ENCODE measurements at places on chromosomes 6 and 20.
A peak's percentile ranks its signal among the peaks of the same experiment; 100 is the strongest.

- DNase-seq = peak; percentile 60
Measured at GRCh38 chr6:155483858-155484257, 28.2 kb upstream of the NOX3 start.

- DNase-seq = peak; percentile 83
Measured at GRCh38 chr6:43699564-43700186, 12.1 kb upstream of the MRPS18A start.

- DNase-seq = no peak
Measured at GRCh38 chr20:43920797-43921196, 6.1 kb downstream of the TOX2 start.

GRCh38 chr20:10157549-10157948 is 61.1 kb upstream of the SNAP25 start:
- DNase-seq = no peak

- DNase-seq = no peak
Measured at GRCh38 chr6:74925683-74926082, 280.2 kb downstream of the COL12A1 start.

DNA sequence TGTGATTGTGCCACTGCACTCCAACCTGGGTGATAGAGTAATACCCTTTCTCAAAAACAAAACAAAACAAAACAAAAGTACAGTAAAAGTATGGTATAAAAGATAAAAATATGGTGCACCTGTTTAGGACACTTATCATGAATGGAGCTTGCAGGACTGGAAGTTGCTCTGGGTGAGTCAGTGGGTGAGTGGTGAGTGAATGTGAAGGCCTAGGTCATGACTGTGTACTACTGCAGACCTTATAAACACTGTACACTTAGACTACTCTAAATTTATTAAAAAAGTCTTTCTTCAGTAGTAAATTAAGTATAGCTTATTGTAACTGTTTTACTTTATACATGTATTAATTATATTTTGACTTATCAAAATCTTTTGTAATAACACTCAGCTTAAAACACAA is 46.0 kb downstream of the ZFP64 start:
- peak; percentile 23 for DNase-seq

- peak; percentile 40 for DNase-seq
Measured at GRCh38 chr6:28725890-28726348, 197.9 kb downstream of the TRIM27 start.

DNA sequence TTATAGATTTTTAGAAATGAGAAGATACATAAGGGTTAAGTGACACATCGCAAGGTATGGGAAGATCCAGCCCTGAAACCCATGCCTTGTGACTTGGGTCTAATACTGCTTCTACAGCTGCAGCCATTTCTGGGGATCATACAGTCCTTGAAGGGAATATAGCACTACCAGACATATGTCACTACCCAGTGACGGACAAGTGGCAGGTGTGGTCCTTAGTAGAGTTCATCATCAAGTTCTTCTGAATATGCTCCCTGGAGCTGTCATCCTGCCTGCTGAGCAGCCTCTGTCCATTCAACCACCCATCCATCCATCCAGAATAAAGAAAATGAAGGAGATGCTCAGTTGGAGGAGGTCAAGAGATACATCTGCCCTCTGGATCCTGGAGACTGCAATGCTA is 118.6 kb upstream of the ASF1A start:
- no peak for DNase-seq

- peak; percentile 65 for DNase-seq
Measured at GRCh38 chr20:1803061-1803931, 91.9 kb upstream of the SIRPA start.

DNA sequence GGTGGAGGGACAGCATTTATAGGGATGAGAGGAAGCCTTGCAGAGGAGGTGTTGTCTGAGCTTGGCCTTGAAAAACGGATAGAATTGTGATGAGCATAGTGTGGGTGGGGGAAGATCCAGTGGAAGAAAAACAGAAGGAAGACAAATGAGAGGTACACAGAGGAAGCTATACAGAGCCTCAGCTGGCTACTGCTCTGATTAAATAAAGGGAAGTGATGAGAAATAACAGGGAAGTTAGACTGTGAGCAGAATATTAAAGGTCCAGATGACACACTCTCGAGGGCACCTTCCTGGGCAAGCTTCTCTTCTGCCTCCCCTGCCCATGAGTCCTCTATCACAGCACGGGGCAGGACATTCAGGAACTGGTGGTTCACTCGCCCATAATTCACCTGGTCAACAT is 182.3 kb downstream of the KIF16B start:
- DNase-seq = no peak

- peak; percentile 77 for DNase-seq
Measured at GRCh38 chr6:107237992-107238660, 122.8 kb upstream of the BEND3 start.

GRCh38 chr20:16810216-16810615 is 62.1 kb downstream of the OTOR start:
- peak; percentile 41 for DNase-seq

- DNase-seq = no peak
Measured at GRCh38 chr6:72873433-72873832, 251.6 kb downstream of the KCNQ5 start.

GRCh38 chr6:42511803-42512422 is 51.9 kb upstream of the UBR2 start:
- peak; percentile 12 for DNase-seq

- no peak for DNase-seq
Measured at GRCh38 chr6:151213352-151213751, 26.4 kb upstream of the AKAP12 start.

GRCh38 chr20:24098886-24099285 is 110.3 kb upstream of the GGTLC1 start:
- peak; percentile 88 for DNase-seq

GRCh38 chr6:14900919-14901318 is 344.9 kb upstream of the JARID2 start:
- no peak for DNase-seq

DNA sequence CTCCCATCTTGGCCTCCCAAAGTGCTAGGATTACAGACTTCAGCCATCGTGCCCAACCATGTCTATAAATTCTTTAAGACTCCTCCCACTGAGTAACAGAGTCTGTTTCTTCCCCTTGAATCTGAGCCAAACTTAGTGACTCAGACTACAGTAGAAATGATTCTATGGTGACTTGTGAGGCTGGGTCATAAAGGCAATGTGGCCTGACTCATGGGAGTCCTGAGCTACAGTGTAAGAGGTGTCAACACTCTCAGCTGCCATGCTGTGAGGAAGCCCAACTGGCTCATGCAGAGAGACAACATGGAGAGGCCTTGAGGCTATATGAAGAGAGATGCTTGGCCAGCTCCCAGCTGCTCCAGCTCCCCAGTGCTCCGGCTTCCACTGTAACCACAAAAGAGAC is 5.2 kb upstream of the NRSN2 start:
- peak; percentile 91 for DNase-seq

GRCh38 chr6:132213732-132214131 is 187.5 kb downstream of the MOXD1 start:
- DNase-seq = no peak

- DNase-seq = peak; percentile 63
Measured at GRCh38 chr20:46132705-46133120, 14.6 kb downstream of the CD40 start.

- DNase-seq = no peak
Measured at GRCh38 chr6:23086100-23086499, 516.7 kb downstream of the HDGFL1 start.

- no peak for DNase-seq
Measured at GRCh38 chr6:157912326-157912725, 69.3 kb upstream of the SYNJ2 start.

DNA sequence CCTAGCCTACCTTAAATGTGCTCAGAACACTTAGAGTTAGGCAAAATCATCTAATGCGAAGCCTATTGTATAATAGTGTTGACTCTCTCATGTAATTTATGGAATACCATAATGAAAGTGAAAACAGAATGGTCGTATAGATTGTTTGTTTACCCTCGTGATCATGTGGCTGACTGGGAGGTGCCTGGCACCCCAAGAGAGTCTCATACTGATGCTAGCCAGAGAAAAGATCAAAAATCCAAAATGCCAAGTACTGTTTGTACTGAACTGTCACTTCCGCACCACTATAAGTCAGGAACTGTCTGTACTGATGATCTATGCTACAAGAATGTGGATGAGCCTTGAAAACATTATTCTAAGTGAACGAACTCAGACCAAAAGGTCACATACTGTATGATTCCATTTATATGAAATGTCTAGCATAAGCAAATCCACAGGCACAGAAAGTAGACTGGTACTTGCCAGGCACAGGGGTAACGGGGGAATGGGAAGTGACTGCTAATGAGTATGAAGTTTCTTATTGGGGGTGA is 22.4 kb downstream of the ZMYND8 start:
- peak; percentile 97 for DNase-seq

DNA sequence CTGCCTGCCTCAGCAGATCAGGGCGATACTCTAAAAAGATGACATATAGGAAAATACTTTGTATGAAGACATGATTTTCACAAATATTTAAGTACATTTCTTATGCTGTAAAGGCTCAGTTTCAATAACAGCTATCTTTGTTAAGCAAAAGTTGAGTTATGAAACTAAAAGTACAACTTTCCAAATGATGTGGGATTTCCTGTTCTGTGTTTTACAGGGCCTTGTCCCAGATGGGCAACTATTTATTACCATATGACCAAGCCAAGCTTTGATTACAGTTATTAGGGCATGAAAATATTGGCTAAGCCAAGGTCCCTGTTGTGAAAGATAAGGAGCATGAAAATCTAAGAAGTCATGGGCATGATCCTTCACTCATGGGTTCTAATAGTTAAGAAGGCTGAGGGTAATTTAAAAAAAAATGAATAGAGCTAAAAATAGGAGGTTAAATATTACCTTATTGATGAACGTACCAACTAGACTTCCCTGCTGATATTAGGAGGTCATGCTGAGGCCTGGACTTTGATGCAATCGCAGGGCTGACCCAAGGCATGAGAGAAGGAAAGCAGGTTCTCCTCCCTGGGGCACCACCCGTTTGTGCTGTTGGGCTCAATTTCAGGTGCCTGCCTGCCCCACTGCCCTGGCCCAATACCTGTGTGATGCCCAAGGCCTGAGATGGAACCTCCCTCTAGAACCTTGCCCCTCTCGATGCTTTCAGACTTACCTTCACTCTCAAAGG is 294.4 kb upstream of the PRDM1 start:
- no peak for DNase-seq

DNA sequence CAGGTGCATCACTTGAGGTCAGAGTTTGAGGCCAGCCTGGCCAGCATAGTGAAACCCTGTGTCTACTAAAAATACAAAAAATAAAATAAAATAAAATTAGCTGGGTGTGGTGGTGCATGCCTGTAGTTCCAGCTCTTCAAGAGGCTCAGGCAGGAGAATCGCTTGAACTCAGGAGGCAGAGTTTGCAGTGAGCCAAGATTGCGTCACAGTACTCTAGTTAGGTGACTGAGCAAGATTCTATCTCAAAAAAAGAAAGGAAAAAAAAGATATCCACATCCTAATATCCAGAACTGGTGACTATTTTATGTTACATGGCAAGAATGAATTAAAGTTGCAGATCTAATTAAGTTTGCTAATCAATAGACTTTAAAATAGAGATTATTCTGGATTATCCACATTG is 32.5 kb downstream of the SCGN start:
- DNase-seq = no peak

GRCh38 chr6:21166754-21167153 is 426.8 kb upstream of the SOX4 start:
- no peak for DNase-seq

GRCh38 chr6:143356101-143356880 is 94.2 kb downstream of the ADAT2 start:
- DNase-seq = no peak

DNA sequence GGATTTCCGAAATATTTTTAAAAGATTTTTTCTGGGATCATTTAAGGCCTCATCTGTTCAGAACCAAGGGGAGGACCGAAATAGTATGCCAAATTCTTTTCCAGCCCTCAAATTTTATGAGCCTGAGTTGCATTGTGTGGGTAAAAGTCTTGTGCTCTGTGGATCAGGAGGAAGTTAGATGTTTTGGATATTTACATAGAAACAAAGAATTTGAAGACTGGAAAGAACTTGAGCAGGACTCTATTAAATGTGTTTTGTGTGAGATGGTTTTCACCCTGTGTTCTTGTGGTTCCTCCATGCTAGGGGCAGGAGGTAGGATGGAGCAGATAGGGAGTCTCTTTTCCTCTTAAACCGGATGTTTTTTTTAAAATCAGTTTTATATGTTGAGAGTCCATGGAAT is 329.1 kb downstream of the LAMA2 start:
- no peak for DNase-seq

DNA sequence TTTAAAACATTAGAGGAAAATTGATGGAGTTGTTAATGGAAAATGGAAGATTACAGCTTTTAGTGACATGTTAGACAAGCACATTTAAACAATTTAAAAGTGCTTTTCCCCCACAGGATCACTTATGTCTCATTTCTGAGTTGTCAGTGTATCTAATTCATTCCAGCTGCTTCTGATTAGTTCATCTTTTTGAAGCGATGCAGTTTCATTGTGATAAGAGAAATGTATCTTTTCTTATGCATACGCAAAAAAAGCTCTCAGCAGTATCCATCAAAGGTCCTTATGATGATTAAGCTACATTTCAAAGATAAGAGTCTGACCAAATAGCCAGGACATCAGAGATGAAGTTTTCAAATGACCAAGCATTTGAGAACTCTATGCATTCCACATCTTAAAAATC is 572.6 kb upstream of the SYNCRIP start:
- DNase-seq = no peak

DNA sequence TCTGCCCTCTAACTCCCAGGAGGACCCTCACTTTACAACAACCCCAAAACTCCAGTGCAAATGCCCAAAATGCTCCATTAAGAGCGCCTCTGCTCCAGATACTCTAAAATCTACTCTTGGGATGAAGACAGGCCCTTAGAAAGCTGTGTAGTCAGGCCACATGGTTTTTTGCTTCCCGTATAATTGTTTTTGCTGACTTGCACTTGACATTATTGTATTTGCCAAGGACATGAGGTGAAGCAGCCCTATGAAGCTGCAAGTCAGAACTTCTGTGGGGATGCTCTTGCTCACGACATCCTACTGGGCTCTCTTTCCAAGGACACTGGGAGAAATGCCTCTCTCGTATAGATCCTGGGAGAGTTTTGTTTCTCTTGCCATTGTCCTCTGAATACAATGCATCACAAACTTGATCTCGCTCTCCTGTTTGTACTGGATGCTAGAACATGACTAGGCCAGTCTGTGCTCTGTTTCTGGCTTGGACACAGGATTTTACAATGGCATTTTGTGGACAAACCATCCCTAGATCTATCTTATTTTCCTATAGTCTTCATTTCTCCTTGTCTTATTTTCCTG is 177.2 kb upstream of the DTNBP1 start:
- no peak for DNase-seq

DNA sequence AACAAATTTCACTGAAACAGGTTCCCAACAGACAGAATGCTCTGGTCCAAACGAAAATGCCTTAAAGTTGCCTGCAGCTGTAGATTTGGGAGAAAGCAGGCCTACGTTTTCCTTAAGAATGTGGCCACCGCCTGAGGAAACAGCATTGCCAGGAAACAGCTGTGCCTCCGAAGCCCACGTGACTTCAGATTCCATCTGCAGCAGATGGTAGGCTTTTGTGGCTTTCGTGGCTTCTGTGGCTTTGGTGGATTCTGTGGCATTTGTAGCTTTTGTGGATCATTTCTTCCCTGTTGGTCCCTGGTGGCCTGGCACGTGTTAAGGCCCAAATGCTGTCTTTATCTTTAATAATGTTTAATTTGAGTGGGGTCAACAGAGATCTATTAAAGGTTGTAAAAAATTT is 222.9 kb downstream of the TTLL2 start:
- no peak for DNase-seq

GRCh38 chr6:154606457-154606856 is 96.0 kb upstream of the CNKSR3 start:
- DNase-seq = peak; percentile 54
